Keratinocyte (primary cell): ENCODE measurements at places on chromosomes 2 and 18. TPM values are rescaled to one million over a fixed set of nuclear protein-coding genes. Genes with fewer than 3 reads are reported as not detected.

- H3K36me3 ChIP-seq: no peaks in the 10 kb centered on the region
- no peak for DNase-seq
- H3K27ac ChIP-seq: no peak overlapping the region
- no peaks in the 10 kb centered on the region for H3K4me1 ChIP-seq
- no peaks in the 10 kb centered on the region for H3K27me3 ChIP-seq
These were observed 6.2 kb upstream of the KDSR start for GRCh38 chr18:63373161-63373560.

- peaks cover 10% of the 10 kb centered on the region for H3K4me1 ChIP-seq
- H3K27ac ChIP-seq: peak overlapping the region; percentile 11
- DNase-seq: no peak
- H3K36me3 ChIP-seq: no peaks in the 10 kb centered on the region
- H3K27me3 ChIP-seq: no peaks in the 10 kb centered on the region
These were observed 8.0 kb downstream of the SP100 start for GRCh38 chr2:230423851-230424458.

DNA sequence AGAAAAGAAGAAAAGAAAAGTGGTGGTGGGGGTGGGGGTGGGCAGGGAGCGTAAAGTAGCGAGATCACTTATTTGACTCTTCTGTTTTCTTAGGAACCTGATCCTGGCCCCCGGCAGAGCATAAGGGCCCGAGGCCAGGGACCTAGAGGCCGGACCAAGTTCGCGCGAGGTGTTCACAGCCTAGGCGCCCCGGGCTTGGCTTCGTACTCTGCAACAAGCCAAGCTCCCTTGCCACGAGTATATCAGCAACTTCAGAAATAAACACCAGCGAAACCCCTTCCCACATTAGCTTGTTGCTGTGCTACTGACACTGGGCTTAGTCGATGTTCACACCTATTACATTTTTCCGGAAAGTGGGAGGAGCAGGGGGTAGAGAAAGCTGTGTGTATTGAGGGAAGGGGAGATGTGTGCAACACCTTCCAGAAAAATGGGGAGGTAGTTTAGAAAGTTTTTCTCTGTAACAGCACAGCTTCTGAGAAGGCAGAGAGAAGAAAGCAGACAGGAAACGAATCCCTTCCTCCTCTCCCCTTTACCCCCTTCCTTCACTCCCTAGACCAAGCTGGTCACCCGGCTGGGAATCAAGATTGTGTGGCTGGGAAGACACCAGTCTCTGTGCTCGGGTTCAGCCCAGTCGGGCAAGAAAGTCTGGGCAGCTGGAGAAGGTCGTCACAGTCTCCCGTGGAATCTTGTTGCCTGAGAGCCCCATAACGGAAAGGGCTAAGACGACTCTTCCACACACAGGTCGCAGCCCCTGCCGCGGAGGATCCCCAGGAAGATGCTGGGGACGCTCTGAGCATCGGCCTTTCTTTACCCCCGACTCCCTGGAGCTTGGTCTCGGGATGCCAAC is 12.0 kb upstream of the SATB2 start:
- no peak for DNase-seq
- H3K27ac ChIP-seq: no peak overlapping the region
- no peak overlapping the region for H3K4me3 ChIP-seq
- H3K27me3 ChIP-seq: peaks cover 89% of the 10 kb centered on the region

- no peaks in the 10 kb centered on the region for H3K4me1 ChIP-seq
- H3K27ac ChIP-seq: no peak overlapping the region
- no peaks in the 10 kb centered on the region for H3K36me3 ChIP-seq
- no peaks in the 10 kb centered on the region for H3K27me3 ChIP-seq
These were observed 58.9 kb upstream of the THUMPD2 start for GRCh38 chr2:39837856-39838453.

DNA sequence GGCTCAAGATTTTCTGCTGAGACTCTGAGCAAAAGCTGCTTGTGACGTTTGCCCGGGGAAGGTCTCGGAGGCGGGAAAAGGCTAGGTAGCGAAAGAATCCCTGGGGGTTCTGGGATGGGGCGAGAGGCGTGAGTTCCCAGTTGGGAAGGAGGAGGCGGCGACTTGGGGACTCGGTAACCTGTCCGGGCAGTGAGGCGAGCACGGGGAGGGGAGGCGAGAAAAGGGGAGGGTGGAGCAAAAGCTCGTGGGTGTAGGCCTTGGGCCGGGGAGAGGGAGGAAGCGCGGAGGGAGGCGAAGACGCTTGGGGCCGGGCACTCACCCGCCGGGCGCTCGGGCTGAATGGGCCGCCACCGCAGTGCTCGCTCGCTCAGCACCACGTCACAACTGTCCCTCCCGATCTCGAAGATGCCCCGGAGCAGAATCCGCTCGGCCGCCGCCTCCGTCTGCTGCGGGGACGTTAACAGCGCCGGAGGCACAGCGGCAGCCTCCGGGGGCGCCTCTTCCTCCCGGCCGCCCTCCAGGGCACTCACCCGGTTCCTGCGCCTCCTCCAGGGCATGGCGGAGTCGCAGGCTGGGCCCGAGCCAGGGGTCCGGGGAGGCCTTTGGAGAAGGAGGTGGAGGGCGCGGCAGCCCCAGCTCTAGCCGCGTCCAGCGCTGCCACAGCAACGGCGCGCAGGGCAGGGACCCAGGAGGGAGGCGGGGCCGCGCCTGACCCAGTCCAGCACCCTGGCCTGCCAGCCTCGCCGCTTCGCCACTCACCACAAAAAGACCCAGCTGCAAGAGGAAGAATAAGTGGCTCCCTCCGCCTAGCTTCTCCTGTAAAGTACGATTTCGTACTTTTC is at the start of gene CERKL:
TSS of gene CERKL (minus strand) at position 656 of the 842 bp plus-strand sequence. CDS start at position 557, 99 bp downstream.
- H3K27ac ChIP-seq: no peak within 1 kb of the TSS
- no peak for DNase-seq
- no peaks in the 10 kb centered on the region for H3K36me3 ChIP-seq
- H3K27me3 ChIP-seq: peaks cover 28% of the 10 kb centered on the region
- peak within 1 kb of the TSS; percentile 42 for H3K4me3 ChIP-seq
- H3K4me1 ChIP-seq: no peaks in the 10 kb centered on the region

Gene TMSB10
- polyA plus RNA-seq: 1,787 to 7,245 TPM (median 3,595 TPM) in 3 replicates

Gene MAP2
- 11.9 to 27.1 TPM (median 16.2 TPM) in 3 replicates for polyA plus RNA-seq

Gene OSBPL6
- 8.2 to 11.6 TPM (median 10.1 TPM) in 3 replicates for polyA plus RNA-seq

Gene PPP4R1
- 200 to 221 TPM (median 209 TPM) in 3 replicates for polyA plus RNA-seq

- peaks cover 19% of the 10 kb centered on the region for H3K4me1 ChIP-seq
- peaks cover 24% of the 10 kb centered on the region for H3K36me3 ChIP-seq
- H3K4me3 ChIP-seq: peak overlapping the region; percentile 98
- no peaks in the 10 kb centered on the region for H3K27me3 ChIP-seq
These were observed 3.1 kb downstream of the ARL4C start for GRCh38 chr2:234493796-234494195.

GRCh38 chr2:133957724-133958480 is 296.0 kb upstream of the MGAT5 start:
- H3K27ac ChIP-seq: no peak overlapping the region
- H3K27me3 ChIP-seq: peaks cover 6% of the 10 kb centered on the region
- DNase-seq: no peak
- no peak overlapping the region for H3K4me3 ChIP-seq
- no peaks in the 10 kb centered on the region for H3K4me1 ChIP-seq

Gene HNRNPLL
- polyA plus RNA-seq: 17.8 to 53.8 TPM (median 30.6 TPM) in 3 replicates

DNA sequence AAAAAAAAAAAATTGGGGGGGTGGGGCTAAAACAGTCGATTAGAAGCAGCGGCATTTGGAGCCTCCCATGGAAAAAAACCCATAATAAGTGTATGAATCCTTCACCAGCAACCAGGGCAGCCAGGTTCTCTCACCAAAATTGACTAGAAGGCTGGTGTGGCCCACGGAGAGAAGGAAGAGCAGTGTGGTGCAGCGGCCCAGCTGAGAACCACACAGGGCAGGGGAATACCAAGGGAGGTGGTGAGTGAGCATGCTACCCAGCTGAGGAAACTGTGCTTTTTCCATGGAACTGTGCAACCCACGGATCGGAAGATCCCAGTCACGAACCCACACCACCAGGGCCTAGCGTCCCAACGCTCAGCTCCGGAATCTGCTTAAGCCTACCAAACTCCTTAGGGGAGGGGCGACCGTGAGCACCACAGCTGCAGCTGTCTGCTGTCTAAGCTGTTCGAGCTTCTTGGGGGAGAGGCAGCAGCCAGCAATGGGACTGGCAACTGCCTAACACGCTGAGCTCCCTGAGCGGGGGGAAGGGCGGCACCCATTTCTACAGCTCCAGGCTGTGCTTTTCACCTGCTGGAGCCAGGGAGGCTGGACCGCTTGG is 1037.2 kb upstream of the ACVR2A start:
- no peaks in the 10 kb centered on the region for H3K36me3 ChIP-seq
- no peak for DNase-seq
- peaks cover 8% of the 10 kb centered on the region for H3K4me1 ChIP-seq
- H3K27me3 ChIP-seq: no peaks in the 10 kb centered on the region

DNA sequence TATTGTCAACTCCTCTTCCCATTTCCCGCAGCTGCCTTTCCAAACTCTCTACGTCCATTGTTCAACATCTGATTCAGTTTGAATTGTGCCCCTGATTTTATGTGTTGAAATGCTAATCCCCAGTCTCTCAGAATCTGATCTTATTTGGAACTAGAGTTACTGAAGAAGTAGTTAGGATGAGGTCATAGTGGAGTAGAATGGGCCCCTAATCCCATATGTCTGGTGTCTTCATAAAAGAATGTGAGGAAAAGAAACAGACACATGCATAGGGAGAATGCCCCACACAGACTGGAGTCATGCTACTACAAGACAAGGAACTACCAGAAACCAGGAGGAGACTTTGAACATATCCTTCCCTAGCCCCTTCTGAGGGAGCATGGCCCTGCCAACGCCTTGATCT is 99.2 kb downstream of the LRP1B start:
- no peak overlapping the region for H3K27ac ChIP-seq
- H3K36me3 ChIP-seq: no peaks in the 10 kb centered on the region
- no peaks in the 10 kb centered on the region for H3K27me3 ChIP-seq
- H3K4me3 ChIP-seq: no peak overlapping the region
- no peak for DNase-seq

DNA sequence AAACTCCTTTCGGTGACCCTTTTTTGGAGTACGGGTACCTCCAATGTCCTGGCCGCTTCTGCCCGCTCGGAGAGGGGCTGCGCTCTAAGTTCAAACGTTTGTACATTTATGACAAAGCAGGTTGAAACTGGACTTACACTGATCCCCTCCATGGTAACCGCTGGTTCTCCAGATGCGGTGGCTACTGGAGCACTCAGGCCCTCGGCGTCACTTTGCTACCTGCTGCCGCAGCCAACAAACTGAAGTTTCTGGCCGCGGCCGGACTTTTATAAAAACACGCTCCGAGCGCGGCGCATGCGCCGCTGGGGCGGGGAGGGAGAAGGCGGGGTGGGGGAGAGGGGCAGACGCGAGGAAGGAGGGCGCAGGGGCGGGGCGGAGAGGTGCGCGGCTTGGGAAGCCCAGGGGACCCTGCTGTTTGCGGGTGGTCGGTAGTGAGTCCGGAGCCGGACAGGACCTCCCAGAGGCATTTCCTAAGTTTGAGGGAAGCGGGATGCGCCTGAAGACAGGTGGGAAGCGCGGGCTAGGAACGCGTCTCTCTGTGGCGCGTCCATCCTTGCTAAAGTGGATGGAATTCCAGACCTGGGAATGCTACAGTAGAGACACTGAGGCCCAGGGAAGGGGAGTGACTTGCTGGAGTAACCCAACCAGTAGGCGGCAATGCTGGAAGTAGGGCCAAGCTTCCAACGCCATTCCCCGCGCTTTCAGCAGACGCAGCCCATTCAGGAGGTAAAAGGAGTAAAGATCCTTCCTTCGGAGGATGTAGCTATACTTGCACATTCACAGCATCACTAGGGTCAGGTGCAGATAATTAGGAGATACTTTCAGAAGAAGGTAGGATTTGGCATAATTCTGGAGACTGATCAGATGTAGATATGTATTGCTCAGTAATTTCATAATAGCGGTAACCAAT is at the start of gene CXCR4:
TSS of gene CXCR4 (minus strand) at position 241 of the 910 bp plus-strand sequence. CDS start at position 152, 89 bp downstream.
- DNase-seq: no peak
- no peaks in the 10 kb centered on the region for H3K36me3 ChIP-seq
- H3K4me1 ChIP-seq: peaks cover 3% of the 10 kb centered on the region
- H3K27ac ChIP-seq: no peak within 1 kb of the TSS
- H3K4me3 ChIP-seq: no peak within 1 kb of the TSS
- H3K27me3 ChIP-seq: peaks cover 71% of the 10 kb centered on the region

- no peaks in the 10 kb centered on the region for H3K27me3 ChIP-seq
- H3K36me3 ChIP-seq: no peaks in the 10 kb centered on the region
- H3K4me1 ChIP-seq: no peaks in the 10 kb centered on the region
- no peak for DNase-seq
These were observed 36.1 kb downstream of the SLC40A1 start for GRCh38 chr2:189544318-189545042.

GRCh38 chr2:194104687-194105086 is 1552.3 kb upstream of the SLC39A10 start:
- H3K36me3 ChIP-seq: no peaks in the 10 kb centered on the region
- H3K4me3 ChIP-seq: no peak overlapping the region
- no peaks in the 10 kb centered on the region for H3K27me3 ChIP-seq
- DNase-seq: no peak

GRCh38 chr18:76821356-76821874 is 942 bp upstream of the ZNF236 start:
- no peaks in the 10 kb centered on the region for H3K27me3 ChIP-seq
- peak overlapping the region; percentile 99 for H3K4me3 ChIP-seq
- no peaks in the 10 kb centered on the region for H3K36me3 ChIP-seq

- H3K4me1 ChIP-seq: peaks cover 8% of the 10 kb centered on the region
- peaks cover 2% of the 10 kb centered on the region for H3K36me3 ChIP-seq
- no peak for DNase-seq
- peak overlapping the region; percentile 92 for H3K27ac ChIP-seq
- peak overlapping the region; percentile 100 for H3K4me3 ChIP-seq
These were observed 901 bp downstream of the SPOPL start for GRCh38 chr2:138502255-138503086.

GRCh38 chr2:12257476-12257875 is 459.3 kb upstream of the TRIB2 start:
- no peak overlapping the region for H3K27ac ChIP-seq
- no peak overlapping the region for H3K4me3 ChIP-seq
- H3K36me3 ChIP-seq: no peaks in the 10 kb centered on the region
- H3K4me1 ChIP-seq: peaks cover 10% of the 10 kb centered on the region

- H3K4me1 ChIP-seq: peaks cover 6% of the 10 kb centered on the region
- H3K36me3 ChIP-seq: no peaks in the 10 kb centered on the region
- no peaks in the 10 kb centered on the region for H3K27me3 ChIP-seq
- no peak for DNase-seq
- H3K4me3 ChIP-seq: no peak overlapping the region
These were observed 60.2 kb upstream of the CAVIN2 start for GRCh38 chr2:191907091-191907490.

GRCh38 chr2:1687254-1687653 is 57.1 kb downstream of the PXDN start:
- H3K27ac ChIP-seq: no peak overlapping the region
- H3K4me3 ChIP-seq: no peak overlapping the region
- peaks cover 8% of the 10 kb centered on the region for H3K36me3 ChIP-seq
- no peak for DNase-seq
- H3K4me1 ChIP-seq: peaks cover 9% of the 10 kb centered on the region

GRCh38 chr2:55452879-55453278 is 33.2 kb upstream of the CCDC88A start:
- H3K4me3 ChIP-seq: no peak overlapping the region
- no peak overlapping the region for H3K27ac ChIP-seq
- no peaks in the 10 kb centered on the region for H3K27me3 ChIP-seq

- no peaks in the 10 kb centered on the region for H3K27me3 ChIP-seq
- H3K27ac ChIP-seq: no peak overlapping the region
- H3K4me3 ChIP-seq: no peak overlapping the region
- no peaks in the 10 kb centered on the region for H3K4me1 ChIP-seq
These were observed 68.8 kb upstream of the CDC42EP3 start for GRCh38 chr2:37740164-37740739.
